Right lobe of liver (tissue), 6 donors: ENCODE measurements at places on chromosomes 12 and 14.

DNA sequence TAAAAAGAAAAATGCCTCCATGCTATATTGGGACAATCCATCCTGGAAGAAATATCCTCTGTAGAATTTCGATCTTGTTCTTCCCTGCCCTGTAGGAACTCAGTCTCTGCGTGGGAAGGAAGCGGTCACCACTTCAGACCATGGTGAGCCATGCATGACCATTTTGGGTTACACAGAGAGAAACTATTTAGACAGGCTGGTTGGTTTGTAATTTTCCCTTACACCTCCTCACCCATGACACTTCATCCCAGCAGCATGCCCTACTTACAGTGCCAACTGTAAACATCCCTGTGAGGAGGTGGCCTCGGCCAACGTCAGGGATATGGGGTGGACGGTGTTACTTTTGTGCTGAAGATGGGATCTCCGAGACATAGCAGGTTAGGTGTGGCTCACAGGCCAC is 121.4 kb downstream of the SMOC1 start:
- DNase-seq = no peak

DNA sequence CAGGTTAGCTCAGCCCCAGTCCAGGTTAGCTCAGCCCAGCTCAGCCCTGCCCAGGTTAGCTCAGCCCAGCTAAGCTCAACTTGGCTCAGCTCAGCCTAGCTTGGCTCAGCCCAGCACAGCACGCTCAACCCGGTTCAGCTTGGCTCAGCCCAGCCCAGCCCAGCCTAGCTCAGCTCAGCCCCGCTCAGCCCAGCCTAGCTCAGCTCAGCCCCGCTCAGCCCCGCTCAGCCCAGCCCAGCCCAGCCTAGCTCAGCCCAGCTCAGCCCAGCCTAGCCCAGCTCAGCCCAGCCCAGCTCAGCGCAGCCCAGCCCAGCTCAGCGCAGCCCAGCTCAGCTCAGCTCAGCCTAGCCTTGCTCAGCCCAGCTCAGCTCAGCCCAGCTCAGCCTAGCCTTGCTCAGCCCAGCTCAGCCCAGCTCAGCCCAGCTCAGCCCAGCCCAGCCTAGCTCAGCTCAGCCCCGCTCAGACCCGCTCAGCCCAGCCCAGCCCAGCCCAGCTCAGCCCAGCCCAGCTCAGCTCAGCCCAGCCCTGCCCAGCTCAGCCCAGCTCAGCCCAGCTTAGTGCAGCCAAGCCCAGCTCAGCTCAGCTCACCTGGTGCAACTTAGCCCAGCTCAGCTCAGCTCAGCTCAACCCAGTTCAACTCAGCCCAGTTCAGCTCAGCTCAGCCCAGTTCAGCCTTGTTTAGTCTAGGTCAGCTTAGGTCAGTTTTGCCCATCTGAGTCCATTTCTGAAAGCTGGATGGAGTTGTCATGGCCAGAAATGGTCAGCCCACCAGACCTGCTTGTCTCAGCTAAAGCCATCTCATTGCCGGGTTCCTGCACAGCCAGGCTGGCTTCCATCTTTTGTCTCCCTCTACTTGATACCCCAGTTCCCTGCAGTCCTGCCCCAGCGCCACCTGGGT is 333.6 kb downstream of the TMEM121 start:
- peak; percentile 52 for DNase-seq

- DNase-seq = no peak
Observed at GRCh38 chr12:57632073-57632957, 686 bp downstream of the B4GALNT1 start.

- no peak for DNase-seq
Observed at GRCh38 chr14:72443991-72444441, 449.9 kb downstream of the DPF3 start.

GRCh38 chr12:23169012-23169695 is 544.2 kb downstream of the ETNK1 start:
- no peak for DNase-seq

- no peak for DNase-seq
Observed at GRCh38 chr14:75125617-75126016, 1.2 kb downstream of the NEK9 start.

DNA sequence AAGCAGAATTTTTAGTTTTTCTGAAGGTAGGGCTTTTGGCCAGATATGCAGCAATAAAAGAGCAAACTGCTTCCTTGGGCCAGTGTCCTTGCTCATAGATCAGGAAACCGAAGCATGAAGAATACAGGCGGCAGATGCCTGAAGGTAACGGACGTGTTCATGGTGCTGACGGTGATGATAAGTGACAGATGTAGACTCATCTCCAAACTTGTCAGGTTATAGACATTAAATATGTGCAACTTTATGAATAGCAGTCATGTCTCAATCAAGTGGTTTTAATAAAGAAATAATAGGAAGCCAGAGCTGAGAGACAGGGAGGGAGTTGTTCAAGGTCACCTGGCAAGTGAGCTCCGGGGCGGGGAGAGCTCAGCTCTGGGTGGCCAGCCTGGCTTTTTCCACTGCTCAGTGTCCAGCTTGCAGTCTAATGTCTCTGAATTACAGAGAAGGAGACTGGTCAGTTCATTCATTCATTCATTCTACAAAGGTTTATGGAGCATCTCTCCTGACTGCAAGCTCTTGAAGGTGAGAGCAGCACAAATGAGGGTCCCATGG is 1.0 kb downstream of the SERPINA5 start:
- no peak for DNase-seq

DNA sequence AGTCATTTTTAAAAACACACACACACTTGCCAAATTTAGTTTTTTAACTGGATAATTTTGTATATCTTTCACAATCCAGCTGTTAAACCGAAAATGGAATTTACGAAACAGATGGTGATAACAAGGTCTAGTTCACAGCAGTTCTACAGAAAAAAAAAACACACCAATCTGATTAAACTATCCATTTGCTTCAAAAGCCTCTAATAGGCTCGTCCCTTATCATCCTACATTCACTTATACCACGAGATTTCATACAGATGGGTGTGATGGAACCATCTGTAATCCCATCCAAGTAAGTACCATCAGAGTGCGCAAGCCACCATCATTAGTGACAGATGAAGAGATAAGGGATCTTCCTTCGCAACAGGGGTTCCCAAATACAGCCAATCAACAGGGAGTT is 20.1 kb downstream of the GCH1 start:
- DNase-seq = no peak

GRCh38 chr14:67582061-67582460 is 18.0 kb downstream of the PIGH start:
- no peak for DNase-seq

- DNase-seq = no peak
Observed at GRCh38 chr12:94099632-94100031, 48.7 kb upstream of the PLXNC1 start.

GRCh38 chr14:61603736-61604135 is 91.6 kb upstream of the HIF1A start:
- DNase-seq = no peak

- no peak for DNase-seq
Observed at GRCh38 chr12:57795354-57795753, 12.8 kb downstream of the TSFM start.

DNA sequence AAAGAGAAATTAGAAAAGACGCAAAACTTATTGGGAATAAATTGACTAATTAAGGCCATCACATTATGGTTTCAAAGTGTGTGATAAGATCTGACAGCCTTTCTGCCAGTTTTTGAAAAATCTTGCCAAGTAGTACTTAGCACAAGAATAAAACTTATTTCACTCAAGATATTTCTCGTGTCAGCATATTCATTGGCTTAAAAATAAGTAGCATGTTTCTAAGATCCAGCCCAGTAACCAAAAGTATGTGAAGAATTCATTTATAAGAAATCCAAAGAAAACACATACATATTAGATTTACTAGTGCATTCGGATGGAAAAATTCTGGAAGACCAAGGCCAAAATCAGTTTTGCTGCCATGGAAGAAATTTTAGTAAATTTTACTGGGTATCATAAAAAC is 1135.0 kb downstream of the GALC start:
- no peak for DNase-seq

DNA sequence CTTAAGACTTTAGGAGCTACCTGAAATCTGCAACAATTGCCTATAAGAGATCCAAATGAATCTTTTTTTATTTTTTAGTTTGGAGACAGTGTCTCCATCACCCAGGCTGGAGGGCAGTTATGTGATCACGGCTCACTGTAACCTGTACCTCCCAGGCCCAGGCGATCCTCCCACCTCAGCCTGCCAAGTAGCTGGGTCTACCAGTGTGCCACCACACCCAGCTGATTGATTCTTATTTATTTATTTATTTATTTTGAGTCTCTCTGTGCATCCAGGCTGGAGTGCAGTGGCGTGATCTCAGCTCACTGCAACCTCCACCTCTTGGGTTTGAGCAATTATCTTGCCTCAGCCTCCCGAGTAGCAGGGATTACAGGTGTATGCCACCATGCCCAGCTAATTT is 26.1 kb downstream of the STK38L start:
- DNase-seq = no peak

GRCh38 chr14:73457041-73457923 is 1.1 kb downstream of the NUMB start:
- peak; percentile 71 for DNase-seq

GRCh38 chr14:105315211-105315721 is 718 bp downstream of the PACS2 start:
- peak; percentile 55 for DNase-seq

DNA sequence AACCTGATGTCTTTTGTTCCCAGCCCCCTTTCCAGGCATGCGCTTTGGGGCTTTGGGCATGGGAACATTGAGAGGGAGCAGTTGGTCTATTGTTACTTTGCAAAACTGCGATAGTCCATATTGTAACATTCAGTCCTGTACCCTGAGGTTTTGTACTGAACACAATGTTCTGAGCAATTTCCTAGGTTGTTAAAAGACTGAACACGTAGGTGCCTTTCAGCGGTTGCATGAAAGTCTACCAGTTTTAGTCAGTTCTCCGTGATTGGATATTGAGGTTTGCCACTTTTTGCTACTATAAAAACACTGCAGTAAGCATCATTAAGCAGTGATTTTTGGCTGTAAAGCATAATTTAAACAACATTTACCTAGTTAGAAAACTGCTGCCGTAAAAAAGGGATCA is 20.1 kb downstream of the NGB start:
- DNase-seq = no peak

DNA sequence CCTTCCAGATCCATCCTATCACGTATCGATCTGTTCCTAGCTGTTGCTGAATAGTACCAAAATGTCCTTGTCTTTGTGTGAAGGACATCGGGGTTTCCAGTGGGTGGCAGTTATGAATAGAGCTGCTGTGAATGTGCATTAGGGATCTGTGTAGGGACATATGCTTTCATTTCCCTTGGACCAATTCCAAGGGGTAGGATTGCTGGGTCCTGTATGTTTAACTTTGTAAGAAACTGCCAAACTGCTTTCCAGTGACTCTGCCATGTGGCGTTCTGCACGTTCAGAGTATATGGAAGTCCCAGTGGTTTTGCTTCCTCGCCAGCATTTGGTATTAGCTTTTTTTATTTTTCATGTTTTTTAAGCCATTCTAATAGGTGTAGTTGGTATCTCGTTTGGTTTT is 28.6 kb downstream of the PACS2 start:
- no peak for DNase-seq

- no peak for DNase-seq
Observed at GRCh38 chr12:19886065-19886464, 446.8 kb downstream of the AEBP2 start.

DNA sequence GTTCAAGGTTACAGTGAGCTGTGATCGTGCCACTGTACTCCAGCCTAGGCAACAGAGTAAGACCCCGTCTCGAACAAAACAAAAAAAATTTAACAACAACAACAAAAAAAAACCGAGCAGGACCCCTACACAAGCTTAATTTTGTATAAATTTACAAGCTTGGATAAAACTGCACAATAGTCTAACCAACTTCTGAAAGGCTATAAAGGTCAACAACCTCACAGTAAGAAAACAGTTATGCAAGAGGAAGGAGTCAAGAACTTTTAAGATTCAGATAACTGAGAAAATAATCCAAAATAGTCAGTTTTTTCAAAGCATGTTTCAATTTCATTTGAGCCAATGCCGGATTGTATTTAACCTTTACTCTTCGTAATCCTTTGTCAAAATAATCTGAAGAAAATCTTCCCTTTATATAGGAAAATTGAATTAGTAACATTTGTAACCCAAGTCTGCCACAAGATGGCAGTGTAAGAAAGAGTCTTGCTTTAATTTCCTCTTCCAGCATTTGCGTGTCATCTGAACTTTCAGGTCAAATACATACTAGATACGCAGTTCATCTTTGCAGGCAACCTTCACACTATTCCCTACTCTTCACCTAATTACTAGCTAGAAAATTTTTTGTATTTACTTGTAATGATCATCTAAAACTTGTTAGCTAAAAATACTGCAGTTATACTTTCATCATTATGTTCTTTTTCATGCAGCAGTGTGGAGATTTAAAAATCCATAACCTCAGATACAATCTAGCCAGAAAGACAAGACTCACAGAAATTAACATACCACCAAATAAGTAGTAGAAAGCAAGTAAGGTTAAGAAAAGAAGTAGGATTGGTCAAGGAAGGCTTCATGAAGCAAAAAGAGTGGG is 5.8 kb downstream of the CCNB1IP1 start:
- no peak for DNase-seq

GRCh38 chr12:45732250-45732649 is 2.7 kb downstream of the ARID2 start:
- no peak for DNase-seq

DNA sequence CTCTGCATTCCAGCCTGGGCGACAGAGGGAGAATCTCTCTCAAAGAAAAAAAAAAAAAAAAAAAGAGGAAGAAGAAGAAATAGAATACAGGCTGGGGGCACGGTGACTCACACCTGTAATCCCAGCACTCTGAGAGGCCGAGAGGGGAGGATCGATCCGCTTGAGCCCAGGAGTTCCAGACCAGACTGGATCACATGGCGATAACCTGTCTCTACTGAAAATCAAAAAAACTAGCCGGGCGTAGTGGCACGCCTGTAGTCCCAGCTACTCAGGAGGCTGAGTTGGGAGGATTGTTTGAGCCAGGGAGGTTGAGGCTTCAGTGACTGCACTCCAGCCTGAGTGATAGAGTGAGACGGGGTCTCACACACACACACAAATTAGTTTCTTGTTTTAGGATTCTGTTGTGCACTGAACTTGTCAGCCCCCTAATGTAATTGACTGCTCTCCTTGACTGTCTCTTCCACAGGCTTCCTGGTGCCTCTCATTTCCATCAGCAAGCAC is 963 bp upstream of the TINF2 start:
- DNase-seq = peak; percentile 47

DNA sequence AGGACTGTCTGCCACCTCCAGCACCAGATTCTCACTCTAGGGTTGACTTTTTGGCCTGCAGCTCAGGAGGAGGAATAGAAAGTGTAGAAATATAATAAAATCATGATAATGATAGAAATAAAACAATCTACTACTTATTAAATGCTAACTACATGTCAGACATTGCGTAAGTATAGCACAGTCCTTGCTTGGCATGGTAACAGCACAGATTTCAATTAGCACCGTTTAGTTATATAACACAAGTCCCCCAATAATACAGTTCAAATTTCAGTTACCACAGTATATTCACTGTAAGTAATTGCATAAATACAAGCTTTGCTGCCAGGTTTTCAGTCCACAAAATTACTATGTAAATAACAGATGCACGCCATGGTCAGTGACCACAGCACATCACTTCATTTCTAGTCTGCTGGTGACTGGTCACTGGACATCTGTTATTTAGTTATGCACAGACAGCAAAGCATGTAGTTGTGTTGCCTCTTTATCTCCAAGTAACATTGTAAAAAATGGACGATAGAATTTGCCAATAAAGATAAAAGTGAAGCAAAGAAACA is 6.5 kb upstream of the GLT8D2 start:
- no peak for DNase-seq
